ENCODE measurements at places on chromosomes 4 and X.

- DNase-seq: no peak
Measured at GRCh38 chr4:61933527-61933926, 733.4 kb downstream of the ADGRL3 start.

DNA sequence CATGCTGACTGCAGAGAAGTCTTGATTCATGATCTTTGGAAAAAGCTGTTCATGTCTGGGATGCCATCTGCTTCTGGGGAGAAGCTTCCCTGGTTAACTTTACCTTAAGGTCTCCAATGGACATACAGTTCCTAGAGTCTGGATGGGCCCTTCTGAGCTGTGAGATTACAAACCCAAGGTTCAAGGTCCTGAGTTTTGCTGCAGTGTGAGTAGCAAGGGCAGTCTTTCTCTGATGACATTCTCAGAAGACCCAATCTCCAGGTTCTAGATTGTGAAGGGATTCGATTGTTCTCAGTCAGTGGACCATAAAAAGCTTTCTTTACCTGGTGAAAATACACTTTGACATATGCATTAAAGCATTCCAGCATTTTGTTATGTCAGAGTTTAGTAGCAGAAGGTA is 179.2 kb downstream of the AASDH start:
- no peak for DNase-seq

DNA sequence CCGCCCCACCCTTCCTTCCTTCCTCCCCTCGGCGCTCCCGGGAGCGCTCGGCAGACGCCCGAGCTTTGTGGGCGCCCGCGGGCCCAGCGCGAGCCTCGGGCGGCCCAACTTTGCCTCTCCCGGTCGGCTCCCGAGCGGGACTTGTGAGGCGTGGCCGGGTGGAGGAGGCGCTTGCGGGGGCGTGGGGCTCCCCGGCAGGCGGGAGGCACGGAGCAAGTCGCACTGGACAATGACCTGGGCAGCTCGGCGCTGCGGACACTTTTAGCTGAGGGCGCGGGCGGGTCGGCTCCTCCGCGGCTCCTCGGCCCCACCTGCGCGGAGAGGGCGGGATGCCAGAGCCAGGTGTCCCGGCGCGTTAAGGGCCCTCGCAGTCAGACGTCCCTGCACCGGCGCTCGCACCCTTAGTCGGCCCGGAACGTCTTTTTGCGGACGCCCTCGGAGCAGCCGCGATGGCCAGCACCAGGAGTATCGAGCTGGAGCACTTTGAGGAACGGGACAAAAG is 385 bp downstream of the DCLK2 start:
- peak; percentile 11 for DNase-seq

DNA sequence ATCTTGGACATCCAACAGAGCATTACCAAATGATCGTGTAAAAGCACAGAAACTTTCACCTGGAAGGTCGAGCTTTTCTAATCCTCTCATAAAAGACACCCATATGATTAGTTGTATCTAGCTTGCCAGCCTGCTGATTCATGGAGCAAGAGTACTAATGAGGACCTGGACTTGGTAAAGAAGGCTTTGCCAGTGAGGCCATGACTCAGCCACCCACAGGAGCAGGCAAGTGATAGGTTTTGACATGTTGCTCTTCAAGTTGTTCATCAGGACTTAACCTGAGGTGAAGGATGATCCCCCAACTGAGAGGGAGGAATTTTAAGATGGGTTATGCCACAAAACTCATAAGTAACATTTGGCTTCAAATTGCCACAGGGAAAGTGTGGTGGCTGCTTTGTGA is 24.7 kb upstream of the EPGN start:
- DNase-seq: no peak

DNA sequence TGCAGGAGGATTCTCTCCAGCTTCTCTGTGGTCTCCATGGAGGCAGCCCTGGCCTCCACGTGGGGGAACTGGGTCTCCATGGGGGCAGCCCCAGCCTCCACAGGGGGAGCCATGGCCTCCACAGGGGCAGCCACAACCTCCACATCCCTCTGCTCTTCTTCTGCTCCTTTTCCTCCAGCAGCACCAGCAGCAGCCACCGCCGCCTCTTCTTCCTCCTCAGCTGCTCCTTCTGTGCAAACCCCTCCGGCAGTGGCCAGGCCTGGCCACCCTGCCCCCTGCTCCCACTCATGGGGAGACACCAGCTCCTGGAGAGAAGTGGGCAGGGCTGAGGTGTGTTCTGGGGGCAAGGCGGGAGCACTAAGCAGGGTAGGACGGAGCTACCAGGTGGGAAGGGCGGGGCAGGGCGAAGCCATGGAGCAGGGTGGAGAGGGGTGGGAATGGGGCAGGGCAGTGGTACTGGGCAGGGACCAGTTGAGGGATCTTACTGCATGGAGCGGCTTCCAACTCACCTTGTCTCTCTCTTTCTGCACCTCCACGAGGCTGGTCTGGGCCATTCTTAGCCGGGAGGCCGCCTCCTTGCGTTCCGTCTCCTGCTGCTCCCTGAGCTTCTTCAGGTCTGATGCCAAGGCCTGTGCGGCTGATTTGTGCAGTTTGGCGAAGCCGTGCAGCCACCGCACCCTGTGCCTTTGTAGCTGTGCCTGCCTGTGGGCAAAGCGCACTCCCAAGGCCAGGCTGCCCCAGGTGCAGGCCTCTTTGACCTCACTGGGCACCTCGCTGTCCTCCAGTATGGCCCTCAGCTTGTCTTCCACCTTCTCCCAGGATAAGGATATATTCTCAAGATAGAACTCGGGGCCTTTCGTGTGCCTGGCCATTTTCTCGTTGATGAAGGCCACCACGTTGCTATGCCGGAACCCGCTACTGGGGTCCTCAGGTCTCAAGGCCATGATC is 766 bp downstream of the TEX13A start:
- DNase-seq: no peak

DNA sequence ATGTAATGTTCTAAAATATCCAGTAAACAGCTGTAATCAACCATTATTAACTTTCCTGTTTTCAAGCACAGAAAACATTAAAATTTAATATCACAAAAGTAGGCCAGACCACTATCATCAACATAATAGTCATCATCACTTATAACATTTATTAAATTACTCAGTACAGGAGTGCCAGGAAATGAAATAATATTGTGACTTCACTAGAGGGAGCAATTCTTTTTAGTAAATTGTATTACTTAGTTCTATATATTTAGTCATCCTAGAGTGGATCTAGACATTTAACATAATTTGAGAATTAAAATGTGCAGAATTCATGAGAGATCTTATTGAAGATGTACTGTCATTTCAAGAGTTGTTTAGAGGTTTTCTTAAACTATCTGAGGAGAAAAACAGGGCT is 33.6 kb downstream of the PITX2 start:
- DNase-seq: no peak

GRCh38 chr4:128907981-128908380 is 98.5 kb downstream of the JADE1 start:
- no peak for DNase-seq

- no peak for DNase-seq
Measured at GRCh38 chrX:136318156-136318555, 17.4 kb downstream of the ADGRG4 start.

- DNase-seq: no peak
Measured at GRCh38 chr4:124025428-124025827, 628.8 kb downstream of the SPRY1 start.

DNA sequence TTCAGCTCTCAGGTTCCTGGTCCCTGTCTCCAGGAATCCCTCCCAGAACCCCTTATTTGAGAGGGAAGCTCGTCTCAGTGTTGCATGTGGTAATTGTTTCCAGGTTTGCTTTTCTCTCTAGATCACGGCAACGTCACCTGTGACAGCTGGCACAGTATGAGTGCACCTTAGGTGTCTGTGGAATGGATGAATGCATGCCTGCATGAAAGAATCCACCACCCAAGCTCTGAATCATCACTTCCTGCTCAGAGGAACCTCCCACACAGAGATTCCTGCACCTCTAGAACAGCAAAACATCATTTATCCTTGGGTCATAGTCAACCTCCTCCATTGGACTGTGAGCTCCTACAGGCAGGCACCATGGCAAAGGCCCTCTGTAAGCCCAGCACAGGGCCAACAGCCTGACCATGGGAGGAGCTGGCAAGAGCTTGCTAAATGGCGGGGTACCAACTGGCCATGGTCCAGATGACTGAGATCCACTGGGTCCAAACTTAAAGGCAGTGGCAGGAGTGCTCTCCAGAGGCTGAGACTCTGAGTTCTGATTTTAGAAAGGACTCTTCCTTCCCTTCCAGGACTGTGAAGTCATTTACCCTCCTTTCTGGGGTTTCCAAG is 116.2 kb downstream of the SLC2A9 start:
- DNase-seq: peak; percentile 32

- no peak for DNase-seq
Measured at GRCh38 chr4:5010984-5011383, 8.3 kb downstream of the CYTL1 start.

GRCh38 chr4:33996075-33996718 is 2248.1 kb downstream of the ARAP2 start:
- no peak for DNase-seq

DNA sequence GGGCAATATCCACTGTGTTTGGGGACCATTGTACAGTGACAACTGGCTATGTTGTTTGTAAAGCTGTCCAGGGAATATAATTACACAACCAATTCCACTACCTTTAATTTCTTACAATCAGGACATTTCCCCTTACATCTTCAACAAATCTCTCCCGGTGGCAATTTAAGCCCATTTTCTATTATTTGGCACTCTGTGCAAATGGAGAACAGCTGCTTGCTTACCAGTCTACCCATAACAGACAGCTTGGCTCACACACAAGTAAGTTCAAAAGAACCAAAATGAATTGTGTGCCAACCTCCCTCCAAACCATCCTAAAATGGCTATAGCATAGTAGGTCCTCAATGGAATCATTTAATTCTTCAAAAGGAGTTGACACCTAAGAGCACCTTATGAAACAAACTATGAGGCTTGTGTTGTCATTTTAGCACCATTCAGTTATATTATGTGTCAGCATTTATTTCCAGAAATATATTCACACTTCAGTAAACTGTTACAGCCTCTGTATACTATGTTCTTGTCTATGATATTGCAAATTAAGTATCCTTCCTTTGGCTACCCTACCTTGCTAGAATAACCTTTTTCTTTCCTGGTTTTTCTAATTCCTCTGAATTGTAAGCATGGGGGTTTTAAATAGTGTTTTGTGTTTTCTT is 18.4 kb downstream of the GABRA4 start:
- no peak for DNase-seq

- DNase-seq: no peak
Measured at GRCh38 chrX:40683245-40683644, 35.9 kb upstream of the CXorf38 start.

- no peak for DNase-seq
Measured at GRCh38 chr4:142274137-142274536, 572.0 kb downstream of the INPP4B start.

GRCh38 chr4:68905939-68906779 is 45.4 kb downstream of the UGT2A3 start:
- DNase-seq: no peak

- no peak for DNase-seq
Measured at GRCh38 chr4:42513748-42514492, 116.6 kb downstream of the SHISA3 start.

- no peak for DNase-seq
Measured at GRCh38 chrX:47644557-47645091, 5.7 kb downstream of the ELK1 start.

- DNase-seq: no peak
Measured at GRCh38 chr4:182683661-182684060, 233.5 kb downstream of the DCTD start.

GRCh38 chrX:10360116-10360515 is 203.3 kb downstream of the CLCN4 start:
- DNase-seq: no peak

DNA sequence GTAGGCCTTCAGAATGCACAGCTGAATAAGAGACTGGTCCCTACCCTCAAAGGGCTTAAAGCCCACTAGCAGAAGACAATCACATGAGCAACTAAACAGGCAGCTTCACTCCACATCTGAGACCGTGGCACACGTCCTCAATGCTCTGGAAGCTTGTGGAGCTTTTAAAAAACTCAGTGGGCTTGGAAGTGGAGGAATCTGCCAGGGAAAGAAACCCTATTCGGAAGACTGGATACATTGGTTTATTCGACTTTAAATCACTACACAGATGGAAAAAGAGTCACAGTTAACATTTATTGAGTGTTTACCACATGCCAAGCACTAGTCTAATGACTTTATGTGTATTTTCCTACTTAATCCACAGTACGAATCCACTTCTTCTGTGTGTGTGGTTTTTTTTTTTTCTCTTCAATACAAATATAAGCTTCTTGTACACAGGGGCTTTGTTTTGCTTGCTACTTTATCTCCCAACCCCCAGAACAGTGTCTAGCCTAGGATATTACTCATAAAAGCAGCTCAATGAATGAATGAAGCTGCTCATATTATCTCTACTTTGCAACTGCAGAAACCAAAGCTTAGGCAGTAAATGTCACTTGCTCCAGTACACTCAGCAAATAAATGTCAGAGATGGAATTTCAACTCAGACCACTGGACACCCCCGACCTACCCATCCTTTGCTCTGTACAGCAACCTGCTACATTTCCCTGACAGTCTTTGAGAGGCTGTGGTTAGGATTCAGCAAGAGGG is 137.7 kb downstream of the LDB2 start:
- no peak for DNase-seq
